Central memory CD4-positive, alpha-beta T cell (primary cell): ENCODE measurements at places on chromosomes 13 and 19.
A peak's percentile ranks its signal among the peaks of the same experiment; 100 is the strongest.

DNA sequence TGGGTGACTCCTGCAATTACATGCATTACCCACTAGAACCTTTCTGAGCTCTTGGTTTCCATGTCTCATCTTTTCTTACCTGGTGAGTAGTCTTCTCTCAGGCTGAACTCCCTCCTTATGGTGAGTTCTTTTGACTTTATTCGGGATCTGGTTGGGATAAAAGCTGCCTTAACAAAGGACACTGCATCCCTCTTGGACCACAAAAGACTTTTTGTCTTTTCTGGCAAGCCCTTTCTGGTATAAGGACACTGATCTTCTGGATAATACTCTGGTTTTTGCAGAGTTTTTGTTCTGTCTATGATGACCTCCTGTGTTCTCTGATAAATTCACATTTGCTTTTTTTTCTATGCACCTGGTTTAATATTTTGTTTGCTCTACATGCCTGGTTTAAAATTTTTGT is 66.7 kb downstream of the SLITRK1 start:
- no peak for DNase-seq

- no peak for DNase-seq
Observed at GRCh38 chr19:10517361-10517759, at the start of gene S1PR5. Gene S1PR5, minus strand, starts transcription at chr19:10517447. Its CDS starts 2,436 bp downstream, at chr19:10515011.

- DNase-seq: no peak
Observed at GRCh38 chr13:85313761-85314503, 485.3 kb downstream of the SLITRK6 start.

DNA sequence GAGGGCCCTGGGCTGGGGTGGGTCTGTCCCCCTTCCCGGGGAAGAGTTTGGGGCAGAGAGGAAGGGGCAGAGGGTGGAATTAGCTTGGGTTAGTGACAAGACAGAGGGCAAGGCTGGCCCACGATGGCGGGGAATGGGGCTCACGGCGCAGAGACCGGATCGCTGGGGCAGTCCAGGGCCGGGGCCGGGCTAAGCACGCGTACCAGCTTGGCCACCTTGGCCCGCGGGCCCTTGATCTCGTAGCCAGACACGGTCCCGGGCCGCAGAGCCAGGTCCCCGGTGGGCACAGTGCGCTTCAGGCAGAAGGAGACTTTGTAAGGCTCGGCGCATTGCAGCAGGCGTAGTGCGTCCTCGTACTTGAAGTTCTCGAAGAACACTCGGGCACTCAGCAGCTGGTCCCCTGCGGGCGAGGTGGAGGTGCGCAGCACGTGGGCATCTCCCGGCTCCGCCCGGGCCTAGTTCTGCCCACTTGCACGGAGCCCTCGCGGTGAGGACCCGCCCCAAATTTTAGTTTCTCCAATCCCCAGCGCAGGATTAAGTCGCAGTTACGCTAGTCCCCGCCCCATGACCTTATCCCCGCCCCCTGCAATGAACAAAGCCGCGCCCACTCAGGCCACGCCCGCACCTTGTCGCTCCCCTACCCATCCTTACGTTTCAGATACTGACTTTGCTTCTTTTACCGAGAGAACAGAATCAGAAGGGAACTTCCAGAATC is 8.6 kb upstream of the HIPK4 start:
- peak; percentile 48 for DNase-seq

GRCh38 chr13:27168906-27169657 is 2.5 kb downstream of the USP12 start:
- no peak for DNase-seq

DNA sequence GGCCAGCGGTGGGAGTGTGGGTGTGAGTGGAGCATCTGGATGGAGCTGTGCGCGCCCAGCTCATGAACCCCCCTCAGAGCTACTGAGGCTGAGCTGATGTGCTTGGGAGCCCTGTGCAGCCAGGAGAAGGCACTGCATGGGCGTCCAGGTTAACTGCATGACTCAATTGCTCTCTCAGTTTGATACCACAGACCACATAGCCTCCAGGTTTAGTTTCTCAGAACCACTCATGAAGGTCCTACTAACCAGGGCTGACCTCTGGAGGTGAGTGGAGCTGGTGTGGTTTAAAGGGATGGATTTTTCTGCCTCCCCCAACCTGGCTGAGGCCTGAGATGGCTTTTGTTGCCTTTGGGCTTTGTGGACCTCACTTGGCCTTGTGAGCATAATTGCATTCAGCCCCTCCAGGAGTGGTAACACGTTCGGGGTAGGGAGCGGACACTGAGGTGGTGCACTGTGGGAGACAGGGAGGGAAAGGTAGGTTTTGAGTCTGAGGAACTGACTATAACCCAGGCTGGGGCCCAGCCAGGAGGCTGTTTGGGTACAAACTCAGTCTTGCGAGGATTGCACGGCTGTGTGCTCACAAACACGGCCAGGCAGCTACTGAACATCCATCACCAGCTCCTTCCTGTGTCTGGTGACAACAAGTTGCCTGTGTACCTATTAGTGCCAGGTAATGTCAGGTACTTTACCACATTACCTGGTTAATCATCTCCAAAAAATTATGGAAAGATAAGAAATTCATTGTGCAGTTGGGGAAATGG is 97.5 kb downstream of the RGCC start:
- no peak for DNase-seq
